NCI-H2081 (cell line): ENCODE measurements at places on chromosomes 7 and 10.

GRCh38 chr7:138962561-138963270 is 18.5 kb downstream of the KIAA1549 start:
- DNase-seq = no peak

DNA sequence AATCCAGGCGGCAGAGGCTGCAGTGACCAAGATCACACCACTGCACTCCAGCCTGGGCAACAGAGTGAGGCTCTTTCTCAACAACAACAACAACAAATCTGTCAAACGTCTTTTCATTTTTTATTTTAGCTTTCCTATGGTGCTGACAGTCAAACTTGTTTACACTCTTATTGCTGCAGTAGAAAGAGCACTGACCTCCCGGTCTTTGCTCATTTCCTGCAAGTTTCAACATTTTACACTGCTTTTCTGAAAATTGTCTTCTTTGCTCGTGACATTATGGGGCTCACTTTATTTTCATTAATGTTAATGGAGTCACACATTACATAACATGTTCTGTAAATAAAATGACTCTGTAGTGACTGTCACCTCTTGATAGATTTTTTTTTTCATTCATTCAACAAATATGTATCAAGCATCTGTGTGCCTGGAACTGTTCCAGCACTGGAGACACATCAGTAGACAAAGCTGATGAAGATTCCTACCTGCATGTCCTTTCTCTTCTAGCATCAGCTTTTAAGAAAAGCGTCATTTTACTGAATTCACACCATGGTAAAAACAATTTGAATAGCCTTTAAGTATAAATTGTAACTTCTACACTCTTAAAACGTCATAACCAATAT is 277.3 kb downstream of the CELF2 start:
- DNase-seq = no peak

DNA sequence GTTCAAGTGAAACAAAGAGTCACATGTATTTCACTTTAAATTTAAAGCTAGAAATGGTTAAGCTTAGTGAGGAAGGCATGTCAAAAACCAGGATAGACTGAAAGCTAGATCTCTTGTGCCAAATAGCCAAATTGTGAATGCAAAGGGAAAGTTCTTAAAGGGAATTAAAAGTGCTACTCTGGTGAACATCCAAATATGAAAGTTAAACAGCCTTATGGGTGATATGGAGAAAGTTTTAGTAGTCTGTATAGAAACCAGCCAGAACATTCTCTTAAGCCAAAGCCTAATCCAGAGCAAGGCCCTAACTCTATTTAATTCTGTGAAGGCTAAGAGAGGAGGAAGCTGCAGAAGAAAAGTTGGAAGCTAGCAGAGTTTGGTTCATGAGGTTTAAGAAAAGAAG is 47.1 kb downstream of the MXI1 start:
- no peak for DNase-seq

DNA sequence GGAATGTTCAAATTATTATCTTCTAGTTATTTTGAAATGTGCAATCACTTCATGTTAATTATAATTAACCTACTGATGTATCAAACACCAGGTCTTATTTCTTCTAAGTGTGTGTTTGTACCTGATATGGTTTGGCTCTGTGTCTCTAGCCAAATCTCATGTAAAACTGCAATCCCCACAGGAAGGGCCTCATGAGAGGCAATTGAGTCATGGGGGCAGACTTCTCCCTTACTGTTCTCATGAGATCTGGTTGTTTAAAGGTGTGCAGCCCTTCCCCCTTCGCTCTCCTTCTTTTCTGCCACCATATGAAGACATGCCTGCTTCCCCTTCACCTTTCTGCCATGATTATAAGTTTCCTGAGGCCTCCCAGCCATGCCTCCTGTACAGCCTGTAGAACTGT is 18.6 kb upstream of the PRKCQ start:
- no peak for DNase-seq

DNA sequence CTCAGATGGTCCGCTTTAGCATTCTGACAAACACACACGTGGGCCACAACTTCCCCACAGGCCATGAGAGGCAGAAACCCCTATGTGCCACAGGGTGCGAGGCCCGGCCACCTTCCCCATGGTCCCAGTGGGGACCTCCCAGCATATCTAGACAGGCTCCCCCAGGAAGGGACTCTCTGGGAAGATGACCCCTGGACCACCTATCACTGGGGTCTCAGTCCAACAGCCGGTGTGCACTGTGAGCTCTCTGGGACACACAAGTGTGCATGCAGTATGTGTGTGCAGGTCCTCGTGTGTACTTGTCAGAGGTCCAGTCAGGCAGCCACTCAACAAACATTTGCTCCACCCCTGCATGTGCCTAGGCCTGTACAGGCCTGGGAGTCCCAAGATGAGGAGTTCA is 18.7 kb downstream of the GRID1 start:
- DNase-seq = no peak

DNA sequence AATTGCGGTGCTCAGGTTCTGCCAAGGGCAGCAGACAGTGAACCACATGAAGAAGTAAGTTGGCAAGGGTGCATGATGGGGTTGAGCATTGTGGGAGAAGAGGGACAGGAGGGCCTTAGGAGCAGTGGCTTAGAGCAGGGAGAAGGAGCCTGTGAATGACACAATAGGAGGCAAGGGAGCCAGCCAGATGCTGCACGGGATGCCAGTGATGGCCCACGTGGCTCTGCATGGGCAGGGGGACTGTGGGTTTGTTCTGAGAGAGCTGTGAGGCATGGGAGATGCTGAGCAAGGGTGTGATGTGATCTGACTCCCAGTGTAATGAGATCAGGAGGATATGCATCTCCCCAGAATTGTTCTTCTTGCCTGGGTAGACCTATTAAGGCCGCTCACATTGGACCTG is 60.9 kb downstream of the C10orf90 start:
- DNase-seq = no peak

- DNase-seq = no peak
Measured at GRCh38 chr10:63258920-63259678, 126.0 kb downstream of the NRBF2 start.
